ENCODE measurements at places on chromosomes 11 and 22.

DNA sequence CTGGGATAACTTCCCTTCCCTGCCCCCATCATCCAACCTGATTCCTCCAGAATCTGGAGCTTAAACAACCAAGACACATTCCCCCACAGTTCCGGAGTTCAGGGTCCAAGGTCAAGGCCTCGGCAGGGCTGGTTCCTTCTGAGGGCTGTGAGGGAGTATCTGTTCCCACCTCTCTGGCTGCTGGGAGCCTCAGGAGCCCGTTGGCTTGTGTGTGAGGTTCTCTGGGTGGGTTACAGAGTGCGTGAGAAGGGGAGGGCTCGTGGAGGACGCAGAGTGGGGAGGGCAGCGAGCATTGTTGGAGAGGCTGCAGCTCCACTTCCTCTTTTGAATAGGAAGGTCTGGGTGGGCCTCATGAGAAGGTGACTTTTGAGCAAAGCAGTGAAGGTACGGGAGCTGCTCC lies 8.5 kb downstream of the SERHL2 start:
- DNase-seq = no peak

DNA sequence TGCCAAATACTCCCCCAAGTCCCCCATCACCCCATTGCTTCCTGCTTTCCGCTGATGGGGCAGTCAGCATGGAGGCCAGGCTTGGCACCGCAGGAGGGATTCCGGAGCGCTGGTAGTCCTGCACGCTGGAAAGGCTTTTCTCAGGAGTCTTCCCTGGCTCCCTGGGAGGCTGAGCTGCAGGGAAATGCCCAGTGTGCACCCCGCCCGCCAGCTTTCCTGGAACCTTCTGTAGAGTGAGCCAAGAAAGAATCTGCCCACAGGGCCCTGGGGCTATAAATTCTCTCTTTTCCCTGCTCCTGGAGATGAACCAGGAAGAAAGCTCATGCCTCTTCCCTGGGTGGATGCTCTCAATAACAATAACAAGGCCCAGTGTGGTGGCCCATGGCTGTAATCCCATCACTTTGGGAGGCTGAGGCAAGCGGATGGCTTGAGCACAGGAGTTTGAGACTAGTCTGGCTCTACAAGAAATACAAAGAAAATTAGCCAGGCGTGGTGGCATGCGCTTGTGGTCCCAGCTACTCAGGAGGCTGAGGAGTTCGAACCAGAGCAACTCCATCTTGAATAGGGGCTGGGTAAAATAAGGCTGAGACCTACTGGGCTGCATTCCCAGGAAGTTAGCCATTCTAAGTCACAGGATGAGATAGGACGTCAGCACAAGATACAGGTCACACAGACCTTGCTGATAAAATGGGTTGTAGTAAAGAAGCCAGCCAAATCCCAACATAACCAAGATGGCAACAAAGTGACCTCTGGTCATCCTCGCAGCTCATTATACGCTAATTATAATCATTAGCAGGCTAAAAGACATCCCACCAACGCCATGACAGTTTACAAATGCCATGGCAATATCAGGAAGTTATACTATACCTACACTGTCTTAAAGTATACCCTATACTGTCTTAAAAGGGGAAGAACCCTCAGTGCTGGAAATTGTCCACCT lies 46.4 kb upstream of the FTH1 start:
- DNase-seq = no peak

DNA sequence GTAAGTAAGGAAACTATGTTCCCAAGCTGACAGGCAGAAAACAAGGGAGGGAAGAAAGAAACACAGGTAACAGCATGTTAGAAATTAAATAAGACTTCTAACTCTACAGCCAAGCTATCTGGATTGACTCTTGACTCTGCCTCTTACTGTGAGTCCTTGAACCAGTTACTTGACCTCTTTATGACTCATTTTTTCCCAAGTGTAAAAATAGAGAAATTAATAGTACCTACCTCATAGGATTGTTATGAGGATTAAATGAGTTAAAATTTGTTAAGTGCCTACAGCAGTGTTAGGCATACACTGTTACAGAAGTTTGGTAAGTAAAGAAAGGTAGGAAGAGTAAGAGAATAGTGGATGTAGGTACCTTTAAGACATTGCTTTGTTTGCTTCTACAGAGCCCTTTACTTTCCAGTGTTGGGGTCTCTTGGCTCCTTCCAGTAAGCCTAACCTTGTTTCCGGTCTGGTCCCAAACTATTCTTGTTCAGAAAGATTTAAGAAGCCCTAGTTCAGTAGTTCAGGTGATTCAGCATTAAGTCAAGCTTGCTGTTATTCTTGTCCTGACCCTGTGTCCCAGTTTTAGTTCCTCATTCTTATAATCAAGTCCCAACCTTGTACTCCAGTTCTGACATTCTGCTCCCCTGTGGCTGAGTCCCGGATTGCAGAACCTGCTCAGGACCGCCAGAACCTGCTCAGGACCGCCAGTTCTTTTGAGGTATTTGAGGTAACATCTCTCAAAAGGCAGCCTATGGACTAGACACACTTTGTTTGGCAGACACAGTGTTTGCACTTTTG lies 963.4 kb upstream of the CCDC90B start:
- DNase-seq = no peak

DNA sequence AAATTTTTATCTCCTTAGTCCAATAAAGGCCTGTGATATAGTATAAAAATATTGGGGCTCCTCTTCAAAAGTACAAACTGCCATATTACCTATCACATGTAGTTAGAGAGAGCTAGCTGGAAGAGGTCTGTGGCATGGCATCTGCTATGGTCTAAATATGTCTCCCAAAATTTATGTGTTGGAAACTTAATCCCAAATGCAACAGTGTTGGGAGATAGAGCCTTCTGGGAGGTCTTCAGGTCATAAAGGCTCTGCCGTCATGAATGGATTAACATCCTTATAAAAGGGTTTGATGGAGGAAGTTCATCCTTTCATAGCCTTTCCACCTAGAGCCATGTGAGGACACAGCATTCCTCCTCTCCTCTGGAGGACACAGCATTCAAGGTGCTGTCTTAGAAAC lies 105.4 kb downstream of the RELT start:
- DNase-seq = no peak

DNA sequence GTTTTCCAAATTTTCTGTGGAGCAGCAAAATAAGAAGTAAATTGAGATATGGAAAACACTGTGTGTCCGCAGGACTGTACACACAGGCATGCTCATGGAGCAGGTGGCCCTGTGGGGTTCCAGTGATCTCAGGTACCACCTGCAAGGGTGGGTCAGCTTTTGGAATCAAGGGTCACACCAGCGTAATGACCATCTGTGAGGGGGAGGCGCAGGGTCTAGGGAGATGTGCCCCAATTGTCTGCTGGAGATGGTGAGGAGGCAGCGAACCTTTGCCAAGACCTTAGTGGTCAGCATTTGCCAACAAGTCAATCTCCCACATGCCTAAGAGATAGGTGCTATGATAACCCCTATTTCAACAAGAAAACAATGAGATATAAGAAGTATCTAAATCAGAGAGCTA lies 49.4 kb downstream of the SHANK2 start:
- no peak for DNase-seq

DNA sequence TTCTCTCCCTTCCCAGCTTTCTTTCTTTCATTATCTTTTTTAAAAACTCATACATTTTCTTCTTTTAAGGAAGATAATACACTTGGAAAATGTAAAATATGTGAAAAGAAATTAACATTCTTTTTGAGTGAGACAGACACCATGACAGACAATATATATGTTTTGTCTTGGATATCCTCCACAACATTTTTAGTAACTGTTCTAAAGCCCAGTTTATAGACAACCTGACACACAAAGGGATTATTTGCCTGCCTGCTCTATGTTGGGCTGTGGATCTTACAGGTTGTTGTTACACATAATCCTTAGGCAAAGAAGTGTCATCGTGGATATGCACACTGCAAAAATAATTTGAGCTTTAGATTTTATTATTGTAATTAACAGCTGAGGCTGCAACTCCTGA lies 301.4 kb upstream of the PDGFD start:
- no peak for DNase-seq

GRCh38 chr22:19805821-19806212 lies 45.2 kb downstream of the TBX1 start:
- no peak for DNase-seq

- DNase-seq = no peak
These were observed 2.4 kb upstream of the MMP13 start for GRCh38 chr11:102957953-102958352.

DNA sequence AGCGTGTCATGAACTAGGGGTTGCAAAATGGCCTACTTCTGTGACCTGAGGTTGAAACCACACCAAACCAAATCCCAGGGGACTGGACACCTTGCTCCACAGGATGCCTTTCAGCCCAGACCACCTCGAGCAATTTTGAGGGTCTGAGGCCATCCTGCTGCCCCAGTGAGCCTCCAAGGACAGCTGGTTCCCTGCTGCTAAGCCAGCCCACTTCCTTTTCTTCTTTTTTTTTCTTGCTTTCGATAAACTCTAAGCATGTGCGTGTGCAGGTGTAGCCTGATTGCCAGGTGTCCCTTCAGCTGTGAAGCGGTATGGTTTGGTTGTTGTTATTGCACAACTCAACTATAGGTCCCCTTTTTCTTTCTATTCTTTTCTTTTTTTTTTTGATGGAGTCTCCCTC lies 2.7 kb downstream of the CRYBB1 start:
- no peak for DNase-seq

DNA sequence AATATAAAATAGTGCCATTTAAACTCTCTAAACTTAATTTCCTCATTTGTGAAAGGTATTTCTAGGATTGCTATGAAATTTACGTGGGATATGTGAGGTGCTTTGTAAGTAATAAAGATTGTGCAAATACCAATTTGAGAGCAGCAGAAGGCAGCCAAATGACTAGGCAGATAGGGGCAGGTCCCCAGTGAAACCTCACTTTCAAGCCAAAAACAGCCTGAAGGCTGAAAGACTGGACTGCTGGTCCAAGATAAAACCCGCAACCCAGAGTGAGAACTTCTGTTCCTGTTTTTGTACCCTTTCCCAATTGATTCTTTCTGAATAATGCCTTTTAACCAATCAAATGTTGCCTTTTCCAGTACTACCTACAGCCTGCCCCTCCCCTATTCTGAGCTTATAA lies 7.2 kb downstream of the DTX4 start:
- no peak for DNase-seq

- DNase-seq = no peak
These were observed 328.8 kb upstream of the PITPNB start for GRCh38 chr22:28247667-28248363.

GRCh38 chr11:32466279-32466915 lies 31.1 kb upstream of the WT1 start:
- no peak for DNase-seq

- no peak for DNase-seq
These were observed 36.6 kb downstream of the ZBTB44 start for GRCh38 chr11:130278151-130278550.

GRCh38 chr11:33575311-33575710 lies 125.3 kb downstream of the C11orf91 start:
- no peak for DNase-seq

DNA sequence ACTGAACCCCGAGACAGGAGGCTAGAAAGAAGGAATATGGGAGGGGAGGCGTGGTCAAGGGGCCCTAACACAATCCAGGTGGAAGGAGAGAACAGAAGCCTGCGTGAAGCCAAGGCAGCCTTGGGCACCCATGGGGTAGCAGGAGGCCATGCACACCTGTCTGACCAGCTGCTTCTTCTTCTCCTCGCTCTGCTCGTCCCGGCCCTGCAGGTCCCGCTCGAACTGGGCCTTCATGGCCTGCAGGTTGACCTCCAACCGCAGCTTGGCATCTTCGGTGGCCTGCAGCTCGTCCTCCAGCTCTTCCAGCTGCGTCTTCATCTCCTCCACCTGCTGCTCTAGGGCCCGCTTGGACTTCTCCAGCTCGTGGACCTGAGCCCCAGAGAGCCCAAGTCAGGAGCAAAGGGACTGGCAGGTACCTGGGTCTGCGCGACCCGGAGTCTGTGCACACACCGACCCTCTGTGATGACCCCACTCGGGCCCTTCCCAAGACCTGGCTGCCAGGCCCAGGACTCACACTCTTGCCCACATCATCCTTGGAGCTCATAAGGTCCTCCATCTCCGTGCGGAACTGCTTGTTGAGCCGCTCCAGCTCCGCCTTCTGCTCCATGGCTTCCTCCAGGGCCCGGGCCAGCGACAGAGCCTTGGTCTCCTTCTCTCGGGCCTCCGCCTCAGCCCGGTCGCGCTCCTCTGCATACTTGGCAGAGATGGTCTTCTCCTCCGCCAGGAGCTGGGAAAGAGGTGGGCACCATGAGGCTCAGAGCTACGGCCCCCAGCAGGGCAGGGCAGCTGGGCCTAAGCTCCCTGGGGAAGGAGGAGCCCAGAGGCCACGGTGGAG lies 35.9 kb downstream of the APOL1 start:
- no peak for DNase-seq

DNA sequence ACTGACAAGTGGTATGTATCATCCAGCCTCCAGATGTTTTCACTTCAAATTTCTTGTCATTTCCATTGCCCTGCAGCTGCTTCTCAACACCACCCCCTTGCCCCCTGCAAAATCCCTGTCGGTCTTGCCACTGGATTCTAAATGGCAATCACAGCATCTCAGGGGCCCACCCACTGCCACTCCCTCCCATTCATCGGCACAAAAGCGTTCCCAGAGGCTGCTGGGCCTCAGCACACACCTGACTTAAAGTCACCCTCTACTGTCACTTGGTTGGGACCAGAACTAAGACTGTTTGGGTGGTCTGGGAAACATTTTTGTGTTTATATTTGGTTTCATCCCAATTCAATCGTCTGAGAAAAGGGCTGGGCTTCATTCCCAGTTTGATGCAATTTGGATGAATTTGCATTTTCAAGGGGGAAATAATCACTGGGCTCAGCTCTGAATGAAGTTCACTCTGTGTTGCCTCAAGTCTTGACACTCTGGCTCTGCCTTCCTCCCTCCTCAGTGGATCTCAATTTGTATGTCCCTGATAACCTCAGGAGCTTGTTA lies 27.1 kb downstream of the SYT13 start:
- no peak for DNase-seq

GRCh38 chr11:50298182-50298988 lies 265.7 kb downstream of the OR4C45 start:
- no peak for DNase-seq

DNA sequence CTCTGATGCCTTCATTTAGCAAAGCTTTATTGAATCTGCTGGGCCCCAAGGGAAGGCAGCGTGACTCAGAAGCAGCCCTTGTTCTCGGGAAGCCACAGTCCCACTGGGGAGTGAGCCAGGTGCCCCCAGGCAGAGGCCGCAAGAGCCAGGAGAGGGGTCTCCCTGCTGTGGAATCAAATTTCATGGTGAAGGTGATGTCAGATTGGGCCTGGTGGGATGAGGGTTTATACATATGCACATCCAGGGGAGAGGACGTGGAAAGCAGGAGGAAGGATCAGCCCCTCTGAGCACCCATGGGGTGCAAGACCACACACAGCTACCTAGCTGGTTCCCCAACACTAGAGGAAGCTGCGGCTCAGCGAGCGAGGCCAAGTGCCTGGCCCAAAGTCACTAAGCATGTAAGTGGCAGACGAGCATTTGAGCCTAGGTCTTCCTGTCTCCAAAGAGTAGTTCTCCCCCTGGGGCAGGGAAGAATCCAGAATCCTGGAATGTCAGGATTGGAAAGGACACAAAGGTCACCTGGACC lies 2.0 kb downstream of the SYNGR1 start:
- no peak for DNase-seq

GRCh38 chr11:77055913-77056312 lies 10.9 kb upstream of the CAPN5 start:
- DNase-seq = no peak
